ENCODE measurements at places on chromosomes 1 and 21.

- DNase-seq = no peak
These were observed 166.9 kb downstream of the IER5 start for GRCh38 chr1:181255270-181255929.

DNA sequence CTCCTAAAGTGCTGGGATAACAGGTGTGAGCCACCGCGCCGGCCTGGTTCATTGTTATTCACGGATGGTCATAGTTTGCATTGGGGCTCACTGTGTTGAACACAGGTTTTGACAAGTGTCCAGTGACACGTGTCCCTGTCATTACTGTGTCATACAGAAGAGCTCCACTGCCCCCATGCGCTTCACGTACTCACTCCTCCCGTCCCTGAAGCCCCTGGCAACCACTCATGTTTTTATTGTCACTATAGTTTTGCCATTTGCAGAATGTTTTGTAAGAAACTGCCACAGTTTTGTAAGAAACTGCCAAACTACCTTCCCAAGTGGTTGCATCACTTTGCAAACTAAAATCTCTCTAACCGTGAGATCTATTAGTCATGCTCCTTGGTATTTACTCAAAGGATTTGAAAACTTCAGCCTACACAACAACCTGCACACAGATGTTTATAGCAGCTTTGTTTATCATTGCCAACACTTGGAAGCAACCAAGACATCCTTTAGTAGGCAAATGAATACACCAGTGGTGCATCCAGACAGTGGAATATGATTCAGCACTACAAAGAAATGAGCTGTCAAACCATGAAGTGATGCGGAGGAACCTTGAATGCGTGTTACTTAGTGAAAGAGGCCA lies 163.2 kb upstream of the COL6A1 start:
- DNase-seq = no peak

- DNase-seq = no peak
These were observed 10.0 kb upstream of the CLDN19 start for GRCh38 chr1:42750041-42750440.

- DNase-seq = no peak
These were observed 19.8 kb upstream of the LSS start for GRCh38 chr21:46248422-46248782.

DNA sequence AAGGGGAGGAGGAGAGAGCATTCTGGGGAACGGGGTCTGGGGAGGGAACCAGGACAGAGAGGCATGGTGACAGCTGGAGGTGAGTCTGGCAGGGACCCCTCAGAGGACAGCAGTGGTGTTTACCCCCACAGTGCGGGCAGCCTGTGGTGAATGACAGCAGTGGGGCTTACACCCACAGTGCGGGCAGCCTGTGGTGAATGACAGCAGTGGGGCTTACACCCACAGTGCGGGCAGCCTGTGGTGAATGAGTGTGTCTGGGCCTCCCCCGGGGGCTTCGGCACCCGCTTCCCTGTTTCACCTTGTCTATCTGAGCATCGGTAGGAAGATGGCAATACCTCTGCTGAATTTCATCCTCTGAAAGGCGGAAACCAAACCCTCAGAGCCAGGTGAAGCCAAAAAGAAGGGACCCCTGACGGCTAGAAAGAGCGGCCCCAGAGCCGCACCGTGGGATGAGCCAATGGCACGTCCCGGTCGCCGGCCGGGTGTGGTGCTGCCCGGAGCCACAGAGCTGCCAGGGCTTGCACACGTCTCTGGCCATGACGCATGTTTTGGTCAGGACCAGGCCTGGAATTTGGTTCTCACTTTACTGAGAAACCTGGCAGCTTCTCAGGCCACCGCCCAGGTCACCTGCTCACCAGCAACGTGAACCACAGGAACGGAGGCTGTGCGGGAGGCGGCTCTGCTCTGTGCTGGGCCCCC lies 54.1 kb downstream of the SIK1 start:
- no peak for DNase-seq

DNA sequence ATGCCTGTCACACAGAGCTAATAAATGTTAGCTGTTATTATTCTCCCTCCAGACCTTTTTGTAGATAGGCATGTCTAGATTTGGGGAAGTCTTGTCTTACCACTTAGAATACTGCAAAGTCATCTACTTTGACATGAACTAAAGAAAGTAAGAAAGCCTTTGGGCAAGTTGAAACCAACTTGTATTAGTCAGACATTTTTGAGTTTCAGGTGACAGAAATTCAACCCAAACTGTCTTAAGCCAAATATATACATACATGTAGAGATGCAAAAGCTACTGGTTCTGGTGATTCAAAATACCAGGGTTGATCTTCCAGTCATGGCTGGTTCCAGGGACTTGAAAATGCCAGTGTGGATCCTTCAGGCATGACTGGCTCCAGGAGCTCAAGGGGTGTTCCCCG lies 276.8 kb upstream of the TMEM51 start:
- no peak for DNase-seq

DNA sequence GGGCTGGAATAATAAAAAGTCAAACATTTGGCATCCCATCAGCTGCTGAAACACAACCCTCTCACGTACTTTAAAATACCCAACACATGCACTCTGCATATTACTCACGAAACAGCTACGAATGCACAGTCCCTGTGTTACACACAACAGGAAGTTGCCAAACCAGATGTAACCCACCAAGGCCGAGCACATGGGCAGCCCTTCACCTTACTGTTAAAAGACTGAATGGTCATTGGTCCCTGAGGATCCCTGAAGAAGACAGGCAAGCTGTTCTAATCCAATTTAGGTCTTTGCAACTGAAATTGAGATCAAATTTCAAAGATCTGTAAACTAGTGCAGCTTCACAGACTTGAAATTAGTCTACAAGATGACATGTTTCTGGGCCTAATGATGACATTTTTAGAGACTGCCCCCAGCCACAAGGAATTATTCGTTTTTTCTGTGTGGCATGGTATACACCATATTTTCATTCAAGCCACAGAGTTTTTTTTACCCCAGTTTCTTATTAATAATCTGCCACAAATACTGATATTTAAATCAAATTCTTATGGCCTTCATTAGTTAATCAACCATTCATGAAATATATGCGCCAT lies 25.6 kb upstream of the IER5 start:
- no peak for DNase-seq

DNA sequence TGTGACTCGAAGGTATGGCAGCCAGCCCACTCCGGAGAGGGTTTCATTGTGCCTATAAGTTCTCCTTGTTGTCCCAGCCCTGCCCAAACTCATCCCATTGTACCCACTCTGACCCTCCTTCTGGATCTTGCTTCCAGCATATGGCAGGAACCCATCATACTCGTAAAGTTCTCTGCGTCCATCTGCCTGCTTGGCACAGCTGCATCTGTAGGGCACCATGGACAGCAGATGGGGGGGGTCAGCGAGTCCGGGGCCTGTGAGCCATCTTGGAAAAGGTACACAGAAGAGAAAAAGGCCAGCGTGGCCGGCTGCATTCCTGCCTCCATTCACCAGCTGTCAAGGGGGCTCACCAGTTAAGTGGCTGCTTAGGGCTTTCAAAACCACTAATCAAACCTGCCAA lies 94.9 kb upstream of the IGSF21 start:
- DNase-seq = no peak

GRCh38 chr1:156095906-156096508 lies 13.7 kb upstream of the MEX3A start:
- no peak for DNase-seq

GRCh38 chr1:26290122-26290881 lies 10.4 kb downstream of the SH3BGRL3 start:
- no peak for DNase-seq

DNA sequence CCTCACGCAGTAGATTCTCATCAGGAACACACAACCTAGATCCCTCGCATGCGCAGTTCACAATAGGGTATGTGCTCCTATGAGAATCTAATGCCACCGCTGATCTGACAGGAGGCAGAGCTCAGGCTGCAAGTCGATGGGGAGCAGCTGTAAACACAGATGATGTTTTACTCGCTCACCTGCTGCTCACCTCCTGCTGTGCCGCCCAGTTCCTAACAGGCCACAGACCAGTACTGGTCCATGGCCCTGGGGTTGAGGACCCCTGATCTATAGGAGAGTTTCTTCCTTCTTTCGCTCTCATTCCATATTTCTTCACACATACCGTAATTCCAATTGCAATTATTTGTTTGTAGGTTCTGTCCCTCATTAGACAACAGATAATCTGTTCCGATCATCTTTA lies 103.4 kb downstream of the CLEC20A start:
- DNase-seq = no peak

DNA sequence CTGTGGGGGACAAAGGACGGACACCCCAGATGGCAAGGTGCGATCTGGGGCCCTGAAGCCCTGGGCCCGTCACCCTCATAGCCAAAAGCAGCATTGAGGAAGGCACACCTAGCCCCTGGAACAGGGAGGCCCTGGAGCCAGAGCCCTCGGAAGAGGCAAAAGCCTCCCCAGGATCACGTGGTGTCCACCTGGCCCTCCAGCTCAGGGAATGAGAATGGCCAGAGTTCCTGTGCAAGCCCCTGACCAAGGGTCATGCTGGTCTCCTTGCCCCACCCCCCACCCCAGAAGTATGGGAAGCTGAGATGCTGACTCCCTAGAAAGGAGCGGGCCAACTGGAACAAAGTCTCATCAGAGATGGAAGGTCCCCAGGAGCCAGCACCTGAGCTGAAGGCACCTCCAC lies 1.0 kb upstream of the PDZK1IP1 start:
- DNase-seq = no peak

DNA sequence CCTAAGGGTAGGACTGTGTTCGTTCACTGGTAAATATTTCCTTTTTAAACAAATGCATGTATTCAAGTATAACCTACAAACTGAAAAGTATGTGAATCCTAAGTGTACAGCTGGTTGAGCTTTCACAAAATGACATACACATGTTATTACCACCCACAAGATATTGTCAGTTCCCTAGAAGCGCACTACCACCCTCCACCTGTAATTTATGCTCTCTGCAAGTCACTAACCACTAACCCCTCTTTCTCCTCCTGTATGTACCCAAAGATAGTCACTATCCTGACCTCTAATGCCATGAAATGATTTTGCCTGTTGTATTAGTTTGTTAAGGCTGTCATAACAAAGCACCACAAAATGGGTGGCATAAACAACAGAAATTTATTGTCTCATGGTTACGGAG lies 82.8 kb upstream of the CHODL start:
- no peak for DNase-seq

DNA sequence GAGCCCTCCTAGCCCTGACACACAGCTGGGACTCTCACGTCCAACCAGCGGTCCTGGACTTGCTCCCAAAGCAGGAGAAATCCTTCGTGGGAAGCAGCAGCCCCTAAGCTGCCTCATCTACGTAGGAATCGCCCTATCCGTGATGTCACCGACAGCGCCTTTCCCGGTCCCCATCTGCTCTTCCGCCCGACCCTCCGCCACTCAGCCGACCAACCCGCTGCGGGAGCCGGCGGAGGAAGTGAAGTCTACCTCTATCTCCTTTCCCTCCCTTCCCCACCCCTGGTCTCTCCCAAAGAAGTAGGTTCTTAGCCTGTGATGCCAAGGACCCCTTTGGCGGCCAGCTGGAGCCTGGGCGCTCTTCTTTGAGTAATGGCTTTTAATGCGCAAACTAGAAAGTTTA lies 272.1 kb downstream of the FAM72C start:
- DNase-seq = no peak

GRCh38 chr1:150553392-150554085 lies 4.3 kb downstream of the ADAMTSL4 start:
- DNase-seq = no peak

GRCh38 chr1:232029315-232029714 lies 402.7 kb downstream of the DISC1 start:
- DNase-seq = no peak

DNA sequence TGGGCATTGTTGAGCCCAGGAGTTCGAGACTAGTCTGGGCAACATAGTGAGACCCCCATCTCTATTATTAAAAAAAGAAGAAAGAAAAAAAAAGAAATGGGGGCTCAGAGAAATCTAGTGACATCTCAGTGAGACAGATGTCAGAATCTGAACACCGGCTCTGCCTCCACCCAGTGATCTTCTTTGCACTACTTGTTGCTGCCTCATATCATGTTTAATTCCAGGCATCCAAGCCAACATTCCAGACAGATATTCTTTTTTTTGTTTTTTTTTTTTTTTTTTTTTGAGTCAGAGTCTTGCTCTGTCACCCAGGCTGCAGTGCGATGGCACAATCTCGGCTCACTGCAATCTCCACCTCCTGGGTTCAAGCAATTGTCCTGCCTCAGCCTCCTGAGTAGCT lies 5.0 kb upstream of the ARL8A start:
- no peak for DNase-seq

GRCh38 chr1:8427493-8427892 lies 109.6 kb downstream of the SLC45A1 start:
- peak; percentile 62 for DNase-seq

DNA sequence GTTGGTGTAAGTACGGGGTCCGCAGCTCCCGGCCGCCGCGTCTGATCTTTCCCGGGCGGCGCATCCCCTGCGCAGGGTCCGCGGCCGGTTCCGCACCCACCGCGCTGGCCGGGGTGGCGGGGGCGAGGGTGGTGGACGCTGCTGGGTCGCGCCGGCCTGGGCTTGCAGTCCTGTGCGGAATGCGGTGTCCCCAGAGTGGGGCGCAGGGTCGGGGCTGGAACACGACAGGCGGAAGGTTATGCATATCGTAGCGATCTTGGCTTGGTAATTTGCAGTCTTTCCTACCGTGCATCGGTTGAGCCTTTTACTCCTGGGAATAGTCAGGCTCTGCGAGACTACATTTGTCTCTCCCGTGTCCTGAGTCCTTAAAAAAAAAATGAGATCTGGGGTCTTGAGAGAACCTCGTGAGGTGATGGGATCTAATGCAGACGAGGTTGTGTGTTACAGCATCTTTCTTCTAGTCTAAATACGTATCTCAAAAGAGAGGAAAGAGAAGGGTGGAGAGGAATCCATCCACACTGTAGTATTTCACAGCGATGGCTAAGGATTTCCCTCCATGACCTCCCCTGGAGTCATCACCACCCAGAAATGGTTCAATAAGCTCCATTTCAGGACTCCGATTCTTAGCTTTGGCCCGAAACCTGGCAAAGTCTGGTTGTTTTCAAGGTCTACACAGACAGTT lies 572 bp downstream of the ATP1B1 start:
- DNase-seq = no peak

- no peak for DNase-seq
These were observed 278.0 kb downstream of the HLX start for GRCh38 chr1:221157026-221157761.

DNA sequence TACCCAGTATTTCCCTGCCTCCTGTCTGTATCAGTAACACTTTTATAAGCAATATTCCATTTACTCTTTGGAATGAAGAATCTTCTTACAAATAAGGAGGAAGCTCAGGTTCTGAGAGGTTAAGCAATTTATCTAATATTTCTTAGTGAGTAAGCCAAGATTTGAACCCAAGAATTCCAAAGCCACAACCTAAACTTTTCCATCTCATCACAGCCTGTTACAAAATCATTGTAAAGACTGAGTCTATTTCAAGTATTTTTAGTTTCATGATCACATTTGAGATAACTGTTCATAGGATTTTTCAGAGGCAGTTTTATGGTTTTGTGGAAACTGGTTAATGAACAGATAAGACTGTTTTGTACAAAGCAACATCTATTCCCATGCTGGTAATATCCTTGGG lies 29.8 kb upstream of the HHAT start:
- DNase-seq = no peak

- DNase-seq = no peak
These were observed 34.7 kb downstream of the AGT start for GRCh38 chr1:230679192-230679591.

Measured in GM18507 (cell line).